NCI-H2081 treated with DMSO at 0.1 percent for 48 hours (cell line): ENCODE measurements at places on chromosomes 7 and 10.

DNA sequence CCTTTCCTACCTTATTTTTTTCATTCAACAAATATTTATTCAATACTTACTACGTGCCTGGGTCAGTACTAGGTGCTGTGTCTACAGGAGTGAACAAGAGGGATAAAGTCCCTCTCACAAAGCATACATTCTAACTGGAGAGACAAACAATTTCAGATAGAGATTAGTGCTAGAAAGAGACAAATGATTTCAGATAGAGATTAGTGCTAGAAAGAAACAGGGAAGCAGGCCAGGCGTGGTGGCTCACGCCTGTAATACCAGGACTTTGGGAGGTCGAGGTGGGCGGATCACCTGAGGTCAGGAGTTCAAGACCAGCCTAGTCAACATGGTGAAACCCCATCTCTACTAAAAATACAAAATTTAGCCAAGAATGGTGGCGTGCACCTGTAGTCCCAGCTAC is 34.6 kb downstream of the RBM28 start:
- DNase-seq = no peak

DNA sequence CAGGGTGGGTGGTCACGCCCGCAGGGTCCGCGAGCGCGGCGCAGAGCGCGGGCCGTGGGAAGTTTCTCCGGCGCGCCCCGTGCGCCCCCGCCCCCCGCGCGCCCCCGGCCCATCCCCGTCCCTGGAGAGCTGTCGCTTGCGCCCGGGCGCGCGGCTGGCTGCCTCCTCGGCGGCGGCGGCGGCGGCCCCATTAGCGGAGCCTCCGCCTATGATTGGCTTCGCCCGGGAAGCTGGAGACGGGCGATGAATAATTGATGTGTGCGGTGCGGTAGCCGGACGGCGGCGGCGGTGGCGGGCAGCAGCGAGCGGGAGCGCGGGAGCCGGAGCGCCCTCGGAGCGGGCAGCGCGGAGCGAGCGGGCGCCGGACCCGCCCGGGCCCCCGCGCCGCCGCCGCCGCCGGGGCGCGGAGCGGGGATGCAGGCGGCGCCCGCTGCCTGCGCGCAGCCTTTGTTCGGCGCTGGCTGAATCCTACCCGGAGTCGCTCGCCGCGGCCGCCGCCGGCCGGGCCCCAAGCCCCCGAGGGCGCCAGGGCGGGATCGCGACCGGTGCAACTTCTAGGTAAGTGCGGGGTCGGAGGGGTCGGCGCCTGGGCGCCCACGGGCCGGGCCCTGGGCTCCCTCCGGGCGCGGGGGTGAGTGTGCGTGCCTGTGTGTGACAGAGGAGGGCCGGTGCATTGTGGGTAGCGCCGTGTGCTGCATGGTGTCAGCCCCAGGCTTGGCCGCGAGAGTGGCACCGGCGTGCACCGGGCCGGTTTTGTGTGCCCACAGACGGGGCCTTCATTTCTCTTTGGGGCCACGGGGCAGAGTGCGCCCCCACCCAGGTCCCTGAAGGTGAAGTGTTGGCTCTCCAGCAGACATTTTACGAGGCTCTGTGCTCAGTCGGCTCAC is 103.8 kb upstream of the PPIF start:
- DNase-seq = no peak

- no peak for DNase-seq
These were observed 410.0 kb downstream of the TCERG1L start for GRCh38 chr10:130901311-130902165.

- DNase-seq = no peak
These were observed 77.2 kb downstream of the EXOC4 start for GRCh38 chr7:133330085-133330484.

DNA sequence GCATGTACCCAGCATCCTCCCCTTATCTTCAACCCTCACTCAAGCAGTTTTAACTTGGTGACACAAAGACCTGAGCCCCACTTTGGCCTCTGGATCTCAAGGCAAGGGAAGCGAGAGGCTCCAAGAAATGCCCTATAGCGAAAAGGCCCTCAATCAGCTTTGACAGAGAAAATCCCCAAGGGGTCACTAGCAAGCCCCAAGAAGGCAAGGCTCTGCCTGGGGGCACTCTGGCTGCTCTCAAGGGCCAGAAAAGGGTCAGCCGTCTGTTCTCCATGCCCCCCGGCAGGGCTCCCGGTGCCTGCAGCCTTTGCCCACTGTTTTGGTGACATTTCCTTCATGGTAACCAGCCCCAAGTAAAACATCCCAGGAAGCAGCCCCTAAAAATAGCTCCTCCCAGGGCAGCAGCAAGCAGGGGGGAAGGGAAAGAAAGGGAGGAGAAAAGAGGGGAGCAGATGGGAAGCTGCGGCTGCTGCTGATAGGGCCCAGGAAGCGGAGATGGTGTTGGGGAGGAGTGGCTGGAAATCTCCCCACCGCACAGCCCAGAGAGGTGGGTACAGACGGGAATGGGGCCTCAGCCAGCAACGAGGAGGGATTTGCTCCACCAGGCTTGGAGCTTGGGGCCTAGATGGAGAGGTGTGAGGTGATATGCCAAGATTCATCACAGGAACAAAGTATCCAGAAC is 7.1 kb downstream of the CAMK2G start:
- DNase-seq = no peak
